ENCODE measurements at places on chromosomes 1 and 21. TPM values are rescaled to one million over a fixed set of nuclear protein-coding genes. Genes with fewer than 3 reads are reported as not detected.

The DPM3 gene
- 85.5 TPM for total RNA-seq

The KRTAP7-1 gene
- total RNA-seq: not detected

The ATP6V1G3 gene
- total RNA-seq: not detected

The CTSE gene
- total RNA-seq: 0.13 TPM

The BSND gene
- total RNA-seq: not detected

The POU3F1 gene
- total RNA-seq: 0.53 TPM

The MTARC1 gene
- 2.8 TPM for total RNA-seq

The VWA5B1 gene
- not detected for total RNA-seq

DNA sequence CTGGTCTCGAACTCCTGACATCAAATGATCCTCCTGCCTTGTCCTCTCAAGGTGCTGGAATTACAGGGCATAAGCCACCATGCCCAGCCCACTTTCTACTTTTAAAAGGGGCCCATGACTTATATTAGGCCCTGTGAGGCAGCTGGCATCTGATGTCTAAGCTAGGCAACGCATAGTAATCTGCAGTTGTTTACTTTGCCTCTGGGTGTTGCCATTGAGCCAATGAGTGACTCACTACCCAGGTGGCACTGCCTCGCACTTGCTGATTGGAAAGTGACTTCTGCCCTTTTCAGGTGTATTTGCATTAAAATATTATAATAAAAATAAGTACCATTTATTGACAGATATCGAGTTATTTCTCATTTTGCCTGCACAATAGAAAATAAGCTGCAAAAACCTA lies 84.9 kb downstream of the KIF14 start:
- no peaks in the 10 kb centered on the region for H3K36me3 ChIP-seq
- H3K4me1 ChIP-seq: no peaks in the 10 kb centered on the region
- no peak overlapping the region for H3K4me3 ChIP-seq
- H3K27me3 ChIP-seq: no peaks in the 10 kb centered on the region

DNA sequence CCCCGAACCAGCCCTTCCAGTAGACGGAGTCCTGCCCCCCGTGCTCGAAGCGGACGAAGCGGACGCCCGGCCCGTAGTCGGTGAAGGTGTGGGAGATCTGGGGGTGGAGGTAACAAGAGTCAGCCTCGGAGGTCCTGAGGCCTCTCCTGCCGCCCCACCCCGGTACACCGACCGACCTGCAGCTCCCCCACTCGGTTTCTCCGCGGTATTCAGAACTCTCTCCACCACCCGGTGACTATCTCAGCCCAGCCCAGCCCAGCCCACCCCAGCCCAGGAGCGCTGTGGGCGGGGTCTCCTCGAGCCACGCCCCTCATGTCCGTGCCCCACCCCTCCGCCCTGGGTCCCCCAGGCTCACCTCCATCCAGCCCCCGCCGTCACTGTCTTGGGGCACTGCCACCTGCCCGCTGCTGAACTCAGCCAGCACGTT lies 5.5 kb downstream of the FBXO2 start:
- no peak for DNase-seq
- H3K27ac ChIP-seq: no peak overlapping the region
- H3K4me1 ChIP-seq: no peaks in the 10 kb centered on the region

GRCh38 chr1:96815914-96816313 lies 94.3 kb downstream of the PTBP2 start:
- H3K4me3 ChIP-seq: no peak overlapping the region
- H3K27me3 ChIP-seq: no peaks in the 10 kb centered on the region
- no peak for DNase-seq
- no peaks in the 10 kb centered on the region for H3K4me1 ChIP-seq

DNA sequence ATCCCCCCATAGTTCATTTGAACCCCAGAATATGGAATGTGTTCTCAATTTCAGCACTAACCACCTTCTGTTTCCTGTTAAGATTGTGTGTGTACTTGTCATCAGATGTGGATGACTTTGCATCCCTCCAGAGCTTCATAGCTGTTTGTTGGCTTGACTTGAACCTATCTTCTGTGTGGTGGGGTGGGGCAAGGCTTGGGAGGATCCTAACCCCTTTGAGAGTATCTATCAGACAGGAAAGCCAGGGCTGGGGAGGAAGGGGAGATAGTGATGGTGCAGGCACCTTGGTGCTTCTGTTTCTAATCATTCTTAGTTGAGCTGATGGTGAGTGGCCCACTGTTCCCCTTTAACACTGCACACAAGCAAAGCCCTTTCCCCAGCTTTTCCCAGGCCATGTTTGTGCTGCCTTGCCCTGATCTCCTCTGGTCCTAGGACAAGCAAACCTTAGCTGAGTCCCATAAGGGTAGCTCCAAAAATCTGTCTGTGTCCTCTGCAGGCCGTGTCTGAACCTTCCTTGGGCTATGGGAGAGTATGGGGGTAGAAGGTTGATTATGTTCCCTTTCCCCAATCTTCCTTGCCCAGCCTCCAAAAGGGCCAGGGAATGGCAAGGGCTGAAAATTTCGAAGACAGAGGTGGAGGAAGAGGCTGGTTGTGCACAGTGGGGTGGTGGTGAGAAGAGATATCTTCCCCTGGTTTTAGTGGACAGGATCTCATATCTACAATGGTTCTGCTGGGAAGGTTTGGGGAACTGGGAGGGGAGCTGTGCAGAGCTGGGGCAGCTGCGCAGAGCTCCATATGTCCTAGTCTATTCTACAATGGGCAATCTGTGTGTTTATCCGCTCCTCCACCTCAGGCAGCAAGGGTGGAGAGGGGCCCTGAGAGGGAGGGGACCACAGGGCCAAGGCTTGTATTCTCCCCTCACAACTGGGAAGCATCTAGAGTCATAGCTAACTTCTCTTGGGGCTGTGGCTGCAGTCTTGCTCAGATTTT lies 1.4 kb downstream of the NHLH1 start:
- H3K36me3 ChIP-seq: no peaks in the 10 kb centered on the region
- no peaks in the 10 kb centered on the region for H3K4me1 ChIP-seq
- H3K27ac ChIP-seq: no peak overlapping the region
- H3K27me3 ChIP-seq: no peaks in the 10 kb centered on the region

DNA sequence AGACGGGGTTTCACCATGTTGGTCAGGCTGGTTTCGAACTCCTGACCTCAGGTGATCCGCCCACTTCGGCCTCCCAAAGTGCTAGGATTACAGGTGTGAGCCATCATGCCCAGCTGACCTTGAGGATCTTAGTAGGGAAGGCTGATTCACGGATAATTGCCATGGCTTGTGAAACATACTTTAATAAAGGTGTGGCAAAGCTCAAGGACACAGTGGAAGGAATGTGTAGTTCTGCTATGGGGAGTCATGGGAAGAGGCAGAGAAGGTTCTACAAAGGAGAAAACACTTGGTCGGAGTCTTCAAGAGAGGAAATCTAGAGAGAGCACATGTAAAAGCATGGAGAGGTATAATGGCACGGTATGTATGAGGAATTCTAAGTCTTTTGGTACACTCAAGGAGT lies 12.7 kb upstream of the PTCH2 start:
- no peak overlapping the region for H3K27ac ChIP-seq
- no peaks in the 10 kb centered on the region for H3K4me1 ChIP-seq
- no peaks in the 10 kb centered on the region for H3K27me3 ChIP-seq
- DNase-seq: no peak

GRCh38 chr1:58011978-58012377 lies 534.5 kb downstream of the OMA1 start:
- no peaks in the 10 kb centered on the region for H3K36me3 ChIP-seq
- no peaks in the 10 kb centered on the region for H3K4me1 ChIP-seq
- no peaks in the 10 kb centered on the region for H3K27me3 ChIP-seq

DNA sequence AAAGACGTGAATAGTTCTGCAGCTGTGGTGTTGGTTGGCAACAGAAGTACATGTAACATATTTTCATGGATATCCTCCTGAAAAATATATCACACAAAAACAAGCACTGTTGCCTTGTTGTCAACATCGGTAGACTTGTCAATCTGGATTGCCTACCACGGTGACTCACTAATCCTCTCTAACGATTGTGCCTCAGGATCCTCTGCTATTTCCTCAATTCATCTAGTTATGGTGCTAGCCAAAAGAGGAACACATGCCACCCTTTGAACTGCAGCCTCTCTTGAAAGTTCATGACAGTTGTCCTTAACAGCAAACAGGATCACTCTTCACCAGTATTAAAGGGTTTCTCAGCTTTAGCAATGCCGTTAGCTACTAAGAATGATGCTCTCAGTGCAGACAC lies 25.7 kb downstream of the RASAL2 start:
- H3K36me3 ChIP-seq: no peaks in the 10 kb centered on the region
- H3K4me1 ChIP-seq: peaks cover 2% of the 10 kb centered on the region
- H3K4me3 ChIP-seq: no peak overlapping the region
- no peak for DNase-seq
- H3K27me3 ChIP-seq: no peaks in the 10 kb centered on the region

DNA sequence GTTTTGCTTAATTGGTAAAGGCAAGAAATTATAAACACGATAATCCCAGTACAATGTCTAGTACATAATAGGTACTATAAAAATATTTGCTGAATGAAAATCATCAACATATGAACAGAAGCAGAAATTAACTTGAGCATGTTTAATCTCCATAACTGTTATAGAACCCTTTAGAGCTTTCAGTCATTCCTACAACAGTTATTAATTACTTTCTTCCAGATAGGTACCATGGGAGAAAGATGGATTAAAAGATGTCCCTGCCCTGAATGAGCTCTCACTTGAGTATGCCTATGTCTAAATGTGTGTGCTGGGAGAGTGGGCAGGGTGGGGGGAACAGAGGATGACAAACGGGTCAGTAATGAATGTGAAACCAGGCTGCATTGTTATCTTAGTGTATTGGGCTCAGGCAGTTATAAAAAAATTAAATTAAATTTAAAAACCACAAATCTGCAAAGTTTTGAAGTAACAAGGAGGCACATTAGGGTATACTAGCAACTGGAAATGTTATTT lies 2.4 kb downstream of the EPS15 start:
- H3K36me3 ChIP-seq: no peaks in the 10 kb centered on the region
- peaks cover 3% of the 10 kb centered on the region for H3K4me1 ChIP-seq
- H3K4me3 ChIP-seq: peak overlapping the region; percentile 58
- no peak overlapping the region for H3K27ac ChIP-seq

GRCh38 chr1:43554444-43554992 lies 23.8 kb downstream of the PTPRF start:
- no peak overlapping the region for H3K4me3 ChIP-seq
- H3K27ac ChIP-seq: no peak overlapping the region
- no peaks in the 10 kb centered on the region for H3K27me3 ChIP-seq
- no peaks in the 10 kb centered on the region for H3K36me3 ChIP-seq
- no peak for DNase-seq

- no peak overlapping the region for H3K4me3 ChIP-seq
- H3K27me3 ChIP-seq: no peaks in the 10 kb centered on the region
These were observed 107.2 kb downstream of the PRDM2 start for GRCh38 chr1:13807209-13807608.

DNA sequence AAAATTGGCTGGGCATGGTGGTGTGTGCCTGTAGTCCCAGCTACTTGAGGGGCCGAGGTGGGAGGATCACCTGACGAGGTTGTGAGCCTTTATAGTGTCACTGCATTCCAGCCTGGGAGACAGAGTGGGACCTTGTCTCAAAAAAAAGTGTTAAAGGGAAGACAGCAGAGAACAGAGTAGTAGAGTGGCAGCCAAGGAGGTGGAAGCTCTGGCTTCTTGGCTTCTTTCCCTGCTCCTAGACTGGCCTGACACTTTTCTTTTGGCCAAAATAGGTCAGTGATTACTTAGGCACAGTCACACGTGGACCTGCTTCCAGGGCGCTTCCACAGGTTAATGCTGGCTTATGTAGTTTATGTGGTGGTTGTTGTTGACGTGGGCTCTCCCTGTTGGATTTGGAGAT lies 3.2 kb downstream of the DIP2A start:
- H3K27ac ChIP-seq: no peak overlapping the region
- H3K36me3 ChIP-seq: no peaks in the 10 kb centered on the region
- H3K4me1 ChIP-seq: peaks cover 4% of the 10 kb centered on the region
- no peak overlapping the region for H3K4me3 ChIP-seq
- no peak for DNase-seq

- H3K4me1 ChIP-seq: no peaks in the 10 kb centered on the region
- H3K27me3 ChIP-seq: no peaks in the 10 kb centered on the region
- no peaks in the 10 kb centered on the region for H3K36me3 ChIP-seq
- no peak overlapping the region for H3K4me3 ChIP-seq
These were observed 6.7 kb upstream of the ELOA start for GRCh38 chr1:23736437-23737134.

DNA sequence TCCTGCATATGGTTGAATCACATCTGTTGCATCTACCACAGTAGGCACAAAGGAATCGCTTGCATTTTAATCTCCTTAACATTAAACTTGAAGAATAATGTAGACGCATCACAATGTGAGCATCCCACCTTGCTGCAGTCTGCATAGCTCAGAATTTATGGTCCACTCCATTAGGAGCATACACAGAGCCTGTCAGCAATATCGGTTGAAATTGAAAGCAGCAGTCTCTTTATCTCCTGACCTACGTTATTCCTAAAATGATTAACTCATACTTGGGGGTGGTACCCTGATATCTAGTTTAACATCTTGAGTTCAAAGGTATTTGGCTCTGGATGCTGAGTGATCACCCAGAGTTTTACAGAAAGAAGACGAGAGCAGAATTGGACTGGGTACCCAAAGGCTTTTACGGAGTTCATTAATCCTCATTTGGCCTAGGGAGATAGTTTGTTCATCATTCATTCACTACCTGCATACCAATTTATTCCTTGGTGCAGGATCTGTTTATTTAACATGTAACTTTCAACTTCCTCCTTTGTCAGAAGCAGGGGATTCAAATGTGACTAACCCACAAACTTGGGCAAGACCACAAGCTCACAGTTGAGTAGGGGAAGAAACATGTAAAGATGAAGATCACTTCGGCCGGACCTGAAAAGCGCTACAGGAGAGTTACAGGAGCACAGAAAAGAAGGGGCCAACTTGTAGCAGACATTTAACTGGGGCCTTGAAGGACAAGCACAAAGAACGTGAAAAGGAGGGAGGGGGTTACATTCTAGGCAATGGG lies 187.9 kb downstream of the DAB1 start:
- H3K4me1 ChIP-seq: no peaks in the 10 kb centered on the region
- no peak overlapping the region for H3K27ac ChIP-seq
- no peaks in the 10 kb centered on the region for H3K27me3 ChIP-seq
- H3K36me3 ChIP-seq: no peaks in the 10 kb centered on the region

- H3K27me3 ChIP-seq: no peaks in the 10 kb centered on the region
- no peaks in the 10 kb centered on the region for H3K36me3 ChIP-seq
- no peaks in the 10 kb centered on the region for H3K4me1 ChIP-seq
- no peak for DNase-seq
- no peak overlapping the region for H3K4me3 ChIP-seq
- no peak overlapping the region for H3K27ac ChIP-seq
These were observed 191.8 kb downstream of the ZNF326 start for GRCh38 chr1:90186506-90187322.

- peaks cover 38% of the 10 kb centered on the region for H3K4me1 ChIP-seq
- no peaks in the 10 kb centered on the region for H3K27me3 ChIP-seq
- no peak overlapping the region for H3K4me3 ChIP-seq
- peak overlapping the region; percentile 1 for H3K27ac ChIP-seq
- DNase-seq: no peak
- H3K36me3 ChIP-seq: no peaks in the 10 kb centered on the region
These were observed 63.8 kb downstream of the PLXNA2 start for GRCh38 chr1:208180421-208180820.

DNA sequence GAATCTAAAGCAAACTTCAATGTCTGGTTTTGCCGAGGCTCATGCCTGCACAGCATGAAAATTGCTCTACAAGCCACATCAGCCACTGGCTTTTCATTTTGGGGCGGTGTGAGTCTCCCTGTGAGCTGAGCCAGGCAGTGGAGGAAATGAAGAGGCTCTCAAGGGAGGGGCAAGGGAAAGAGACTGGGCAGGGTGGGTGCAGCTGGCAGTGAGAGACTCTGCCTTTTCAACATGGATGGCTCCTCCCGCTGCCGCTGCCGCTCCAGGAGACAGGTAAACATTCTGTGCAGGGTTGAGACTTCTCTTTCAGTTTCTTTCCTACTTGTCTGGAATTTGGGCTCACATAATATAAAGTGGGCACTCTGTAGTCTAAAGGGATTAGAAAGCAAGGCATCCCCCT lies 11.3 kb upstream of the CTSE start:
- no peaks in the 10 kb centered on the region for H3K36me3 ChIP-seq
- H3K4me3 ChIP-seq: no peak overlapping the region
- H3K27me3 ChIP-seq: no peaks in the 10 kb centered on the region
- H3K4me1 ChIP-seq: peaks cover 5% of the 10 kb centered on the region
